ENCODE measurements at places on chromosomes 3 and 15.

DNA sequence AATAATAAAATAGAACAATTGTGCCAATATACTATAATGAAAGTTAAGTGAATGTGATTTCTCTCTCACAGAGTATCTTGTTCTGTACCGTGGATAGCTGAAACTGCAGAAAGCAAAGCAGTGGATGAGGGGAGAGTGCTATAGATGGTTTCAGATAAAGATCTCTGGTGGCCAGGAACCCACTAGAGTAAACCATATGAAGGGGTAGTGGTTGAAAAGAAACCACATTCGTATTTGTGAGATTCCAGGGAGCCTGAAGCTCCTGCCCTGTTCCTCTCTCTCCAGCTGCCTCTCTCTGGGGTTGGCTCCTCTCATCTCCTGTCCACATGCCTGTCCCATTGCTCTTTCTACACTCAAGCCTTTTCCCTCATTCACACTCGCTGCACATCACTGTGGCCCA lies 8.9 kb downstream of the ABHD17C start:
- DNase-seq, result no peak

- no peak for DNase-seq
Measured at GRCh38 chr15:94258246-94258645, 26.9 kb downstream of the MCTP2 start.

DNA sequence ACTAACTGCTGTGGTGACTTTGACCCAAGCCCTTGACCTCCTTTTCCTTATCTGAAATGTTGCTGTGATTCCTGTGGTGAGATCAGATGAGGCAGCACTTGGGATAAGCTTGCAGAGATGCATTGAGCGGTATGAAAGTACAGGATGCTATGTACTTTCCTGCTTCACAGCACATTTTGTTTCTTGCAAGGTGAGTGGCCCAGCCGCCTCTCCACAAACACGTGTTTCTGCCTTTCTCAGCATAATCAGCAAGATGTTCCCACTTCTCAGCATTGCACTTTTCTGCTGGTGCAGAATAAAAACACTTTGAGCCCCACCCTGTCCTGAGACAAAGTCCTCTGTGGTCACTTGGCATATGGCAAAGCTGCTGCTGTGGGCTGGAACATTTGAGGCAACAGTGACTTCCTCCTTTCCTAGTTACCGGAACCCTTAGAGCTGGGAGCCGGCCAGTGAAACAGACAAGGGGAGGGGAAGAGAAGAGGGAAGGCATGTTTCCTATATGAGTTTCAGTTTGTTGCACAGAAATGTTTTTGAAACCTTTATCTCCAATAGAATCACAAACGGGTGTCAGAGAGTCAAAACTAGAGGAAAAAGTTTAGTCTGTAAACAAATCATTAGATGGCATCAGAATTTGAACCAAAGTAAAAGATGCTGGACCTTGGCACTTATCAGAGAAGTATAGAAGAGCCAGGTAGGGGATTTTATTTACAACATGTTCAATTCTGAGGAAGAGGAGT lies 5.0 kb downstream of the NUDT16 start:
- DNase-seq, result no peak

DNA sequence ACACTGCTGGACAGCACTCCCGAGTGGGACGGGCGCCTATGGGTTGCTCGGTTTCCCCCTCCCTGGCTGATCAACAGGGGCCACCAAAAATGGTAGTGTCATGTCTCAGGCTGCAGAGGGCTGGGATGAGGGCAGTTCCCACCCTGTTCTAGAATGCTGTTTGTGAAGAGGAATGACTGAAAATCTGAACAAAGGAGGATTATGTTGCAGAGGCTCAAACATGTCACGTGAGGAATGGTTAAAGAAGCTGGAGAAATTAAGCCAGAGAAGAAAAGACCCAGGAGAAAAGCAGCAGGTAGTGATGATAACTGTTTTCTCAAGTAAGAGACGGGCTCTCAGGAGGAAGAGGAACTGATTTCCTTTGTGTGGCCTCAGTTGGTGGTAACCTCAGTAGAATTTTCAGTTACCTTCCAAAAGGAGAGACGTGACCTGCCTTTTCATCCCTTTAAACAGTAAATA lies 10.4 kb downstream of the SPG21 start:
- DNase-seq, result no peak

GRCh38 chr3:170634663-170635384 lies 48.9 kb upstream of the SLC7A14 start:
- no peak for DNase-seq

DNA sequence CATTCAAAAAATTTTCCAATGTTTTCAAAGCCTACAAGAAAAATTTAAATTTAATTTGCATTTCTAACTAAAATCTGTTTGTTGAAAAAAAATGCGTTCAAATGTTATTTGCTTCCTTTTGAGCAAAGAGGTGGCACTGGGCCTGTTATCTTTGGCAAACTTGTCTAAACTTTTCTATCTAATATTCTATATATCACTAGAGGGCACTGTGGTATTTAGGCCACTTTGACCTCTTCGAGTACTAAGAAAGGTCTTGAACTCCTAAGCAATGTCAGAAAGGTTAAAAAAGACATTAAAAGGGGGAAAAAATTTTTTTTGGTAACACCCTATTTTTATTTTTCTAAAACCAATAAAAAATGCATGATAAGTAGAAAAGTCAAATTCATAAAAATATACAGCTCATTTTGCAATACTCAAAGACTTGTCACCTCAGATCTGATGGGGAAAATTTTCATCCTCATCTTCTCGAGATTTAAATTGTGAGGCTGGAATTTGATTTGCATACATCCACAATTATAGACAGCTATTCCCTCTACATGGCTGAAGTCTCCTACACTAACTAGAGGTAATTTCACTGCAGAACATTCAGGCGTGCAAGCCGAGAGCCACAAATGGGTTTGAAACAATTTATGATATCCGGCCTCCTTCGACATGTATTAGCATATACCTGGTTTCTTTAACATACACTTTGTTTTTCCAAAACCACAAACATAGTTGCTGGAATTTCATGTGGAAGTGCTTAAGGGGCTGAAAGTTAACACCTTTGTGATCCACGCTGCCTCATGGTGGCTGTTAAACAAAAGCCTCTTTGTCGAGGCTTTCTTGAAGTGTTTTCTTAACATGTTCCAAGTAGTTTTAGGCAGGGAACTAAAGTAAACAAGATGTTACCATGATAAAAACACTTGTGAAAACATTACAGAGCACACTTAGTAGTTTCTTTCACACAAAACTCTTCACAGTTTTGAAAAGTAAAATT lies 576.4 kb downstream of the FOXP1 start:
- peak; percentile 41 for DNase-seq

GRCh38 chr3:94460931-94461330 lies 398.1 kb downstream of the NSUN3 start:
- DNase-seq, result no peak

DNA sequence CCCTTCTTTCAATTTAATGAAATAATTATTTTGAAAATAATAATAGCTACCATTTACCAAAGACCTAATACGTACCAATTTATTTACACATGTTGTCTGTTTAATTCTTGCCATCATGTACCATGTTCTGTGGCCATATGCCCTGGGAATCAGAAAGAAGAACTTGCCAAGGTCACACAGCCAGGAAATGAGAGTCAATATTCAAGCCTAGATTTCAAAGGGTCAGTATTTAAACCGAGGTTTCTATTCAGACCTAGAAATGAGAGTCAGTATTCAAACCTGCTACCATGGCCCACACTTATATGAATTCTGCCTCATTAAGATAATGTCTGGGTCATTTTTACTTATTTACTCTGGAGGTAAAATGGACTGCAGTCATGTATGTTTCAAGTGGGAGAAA lies 103.6 kb upstream of the TBL1XR1 start:
- DNase-seq, result no peak

DNA sequence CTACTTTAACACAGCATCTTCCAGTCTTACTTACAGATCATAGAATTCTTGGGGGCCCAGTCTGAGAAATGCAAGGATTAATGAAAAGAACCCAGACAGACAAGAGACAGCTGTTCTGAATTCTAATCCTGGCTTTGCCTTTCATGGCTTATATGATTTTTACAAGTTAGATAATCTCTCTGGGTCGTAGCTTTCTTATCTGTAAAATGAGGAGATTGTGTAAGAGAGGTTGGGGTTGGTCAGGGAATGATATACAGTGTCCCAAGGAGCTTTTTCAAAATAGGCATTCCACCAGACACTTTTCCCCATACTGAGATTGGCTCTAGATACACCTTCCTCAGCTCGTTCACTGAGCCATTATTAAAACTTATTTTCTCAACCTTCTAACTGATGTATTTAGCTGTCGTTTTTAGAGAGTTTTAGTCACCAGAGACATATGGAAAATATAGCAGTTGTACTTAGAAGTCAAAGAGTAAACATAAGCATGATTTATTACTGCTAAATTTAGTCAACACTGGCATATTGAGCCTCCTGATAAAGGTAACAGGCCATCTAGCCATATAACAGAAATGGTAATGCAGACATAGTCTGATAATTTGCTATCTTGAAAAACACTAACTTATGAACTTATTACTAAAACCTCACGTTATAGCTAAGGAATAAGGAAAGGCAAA lies 163.0 kb upstream of the MLF1 start:
- no peak for DNase-seq

GRCh38 chr3:111750278-111750884 lies 108.7 kb upstream of the PHLDB2 start:
- DNase-seq, result no peak

DNA sequence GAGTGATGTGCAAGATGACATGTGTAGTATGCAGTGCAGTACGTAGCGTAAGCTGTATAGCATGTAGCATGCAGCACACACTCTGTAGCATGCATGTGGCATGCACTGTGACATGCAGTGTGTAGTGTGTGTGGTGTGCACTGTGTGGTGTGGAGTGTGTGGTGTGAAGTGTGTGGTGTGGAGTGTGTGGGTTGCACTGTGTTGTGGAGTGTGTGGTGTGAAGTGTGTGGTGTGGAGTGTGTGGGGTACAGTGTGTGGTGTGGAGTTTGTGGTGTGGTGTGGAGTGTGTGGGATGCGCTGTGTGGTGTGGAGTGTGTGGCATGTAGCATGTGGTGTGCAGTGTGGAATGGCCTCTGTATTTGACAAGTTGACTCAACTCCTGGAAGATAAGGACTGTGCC lies 39.2 kb downstream of the ROPN1B start:
- no peak for DNase-seq

- no peak for DNase-seq
Measured at GRCh38 chr3:131075632-131076328, 49.1 kb downstream of the NEK11 start.

DNA sequence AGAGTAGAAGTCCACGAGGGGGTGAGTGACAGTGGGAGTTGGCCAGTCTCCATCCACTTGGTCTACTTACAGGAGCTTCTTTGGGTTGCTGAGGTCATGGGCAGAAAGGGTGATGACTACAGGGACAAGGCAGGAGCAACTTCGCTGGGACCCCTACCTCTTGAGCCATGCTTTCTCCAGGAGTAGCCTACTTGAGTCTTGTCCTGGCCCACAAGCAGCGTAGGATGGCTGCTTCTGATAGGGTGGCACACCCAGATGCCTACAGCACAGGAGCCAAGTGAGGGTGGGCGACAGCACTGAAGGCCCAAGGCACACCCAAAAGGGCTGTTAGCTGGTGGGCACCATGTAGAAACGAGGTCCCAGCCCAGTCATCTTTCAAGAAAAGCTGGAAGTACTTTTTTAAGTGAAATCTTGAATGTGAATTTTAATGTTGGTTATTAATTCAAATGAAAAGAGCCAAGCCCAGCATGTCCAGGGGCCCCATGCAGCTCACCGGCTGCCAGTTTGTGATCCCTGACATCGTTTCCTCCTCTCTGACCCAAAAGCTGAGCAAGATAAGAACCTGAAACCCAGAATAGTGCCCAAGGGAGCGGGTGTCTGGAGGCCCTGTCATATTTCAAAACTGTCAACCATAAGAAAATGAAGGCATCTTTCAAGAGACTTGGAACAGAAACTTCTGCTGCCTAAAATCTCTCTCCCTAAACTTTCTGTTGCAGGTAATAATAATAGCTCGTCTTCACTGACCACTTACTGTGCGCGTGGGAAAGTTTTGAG lies 2.2 kb upstream of the CPEB1 start:
- no peak for DNase-seq

DNA sequence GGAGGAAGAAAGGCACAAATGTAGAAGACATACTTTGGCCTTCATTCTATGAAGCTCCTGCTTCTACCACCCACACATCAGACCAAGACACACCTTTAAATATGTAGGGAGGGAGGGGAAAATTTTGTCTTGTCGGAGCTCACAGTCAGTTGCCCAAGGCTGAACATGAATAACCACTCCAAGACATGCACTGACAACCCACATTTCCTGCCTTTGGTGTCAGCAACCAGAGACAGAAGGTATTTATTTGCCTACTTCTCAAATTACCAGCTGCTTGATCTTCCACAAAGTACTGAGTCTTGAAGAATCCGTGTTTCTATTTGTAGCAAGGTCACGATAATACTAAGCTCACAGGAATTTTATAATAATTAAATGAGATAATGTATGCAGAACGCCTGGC lies 169.7 kb downstream of the KCNMB2 start:
- no peak for DNase-seq

DNA sequence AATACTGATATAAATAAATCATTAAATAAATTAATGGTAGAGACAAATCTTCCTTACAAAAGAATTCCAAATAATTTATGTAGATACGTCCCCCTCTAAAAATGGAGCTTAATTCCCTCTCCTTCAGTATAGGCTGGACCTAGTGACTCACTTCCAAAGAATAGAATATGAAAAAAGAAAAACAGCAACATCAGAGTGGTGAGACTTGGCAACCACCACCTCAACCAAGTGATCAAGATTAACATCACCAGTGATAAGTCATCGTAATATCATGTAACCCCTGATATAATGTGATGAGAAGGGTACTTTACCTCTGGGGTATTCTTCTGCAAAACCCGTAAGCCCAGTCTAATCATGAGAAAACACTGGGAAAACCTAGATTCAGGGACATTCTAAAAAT lies 13.4 kb downstream of the GOLGB1 start:
- no peak for DNase-seq

DNA sequence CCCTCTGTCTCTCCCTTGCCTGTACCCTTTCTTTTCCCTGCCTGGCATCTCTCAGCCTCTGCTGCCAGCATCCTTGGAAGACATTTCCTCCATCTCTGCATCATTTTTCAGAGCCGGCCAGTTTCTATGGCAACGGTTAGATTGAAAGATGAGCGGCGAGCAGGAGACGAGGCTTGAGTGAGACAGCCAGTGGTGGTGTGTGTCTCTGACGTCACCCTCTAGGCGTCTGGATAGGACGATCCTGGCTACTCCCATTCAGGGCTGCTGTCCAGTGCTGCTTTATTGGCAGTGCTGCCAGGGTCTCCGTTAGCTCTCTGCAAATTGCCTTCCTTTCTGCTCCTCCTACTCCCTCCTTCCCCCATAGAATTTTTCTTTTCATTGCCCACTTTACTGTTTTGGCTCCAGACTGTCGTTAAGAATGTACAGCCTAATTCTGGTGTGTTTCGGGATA lies 57.9 kb downstream of the TRAK1 start:
- DNase-seq, result peak; percentile 58

DNA sequence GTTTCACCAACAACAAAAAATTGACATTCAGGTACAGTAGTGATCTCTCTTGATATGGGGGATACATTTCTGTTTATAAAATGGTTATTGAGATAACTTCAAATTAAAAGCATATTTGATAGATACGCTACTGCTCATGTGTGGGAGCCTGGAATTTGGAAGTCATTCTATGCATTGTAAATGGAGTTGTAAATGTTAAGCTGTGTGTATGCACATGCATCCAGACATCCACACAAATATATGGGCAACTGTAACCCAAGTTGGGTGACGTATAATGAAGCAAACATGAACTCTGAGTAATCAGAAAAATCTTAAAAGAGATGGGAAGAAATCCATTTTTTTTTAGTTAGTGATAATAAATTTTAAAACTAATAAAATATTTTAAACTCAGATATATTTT lies 9.8 kb downstream of the KLHL24 start:
- DNase-seq, result no peak
